ENCODE measurements at places on chromosomes 6 and 20. TPM values are rescaled to one million over a fixed set of nuclear protein-coding genes. Genes with fewer than 3 reads are reported as not detected.

Gene TNXB
- total RNA-seq: 0.41 TPM

Gene ATP9A
- 16.1 TPM for total RNA-seq

Gene PTCRA
- not detected for total RNA-seq

Gene RBBP8NL
- 0.52 TPM for total RNA-seq

Gene APCDD1L
- total RNA-seq: 0.07 TPM

Gene MYH7B
- total RNA-seq: not detected

Gene WFDC5
- total RNA-seq: not detected

Gene SIRPB2
- not detected for total RNA-seq

Gene UBE3D
- total RNA-seq: 3.2 TPM

Gene BMP5
- total RNA-seq: 0.04 TPM

Gene MAP7
- 23.9 TPM for total RNA-seq

Gene PRR18
- 0.06 TPM for total RNA-seq

Gene FILIP1
- total RNA-seq: 0.32 TPM

Gene EFCAB8
- not detected for total RNA-seq

Gene VEGFA
- total RNA-seq: 28.6 TPM

Gene APOM
- total RNA-seq: 3.7 TPM

Gene OR2J3
- not detected for total RNA-seq

Gene MYL9
- total RNA-seq: 17.5 TPM

Gene MROH8
- 1.2 TPM for total RNA-seq

Gene POU3F2
- not detected for total RNA-seq

Gene CALHM5
- 0.06 TPM for total RNA-seq

Gene GFOD1
- total RNA-seq: 1.5 TPM
